ENCODE measurements at places on chromosomes 5 and 9.

GRCh38 chr5:140402258-140403074 lies 833 bp downstream of the ANKHD1 start:
- DNase-seq, result peak; percentile 67

DNA sequence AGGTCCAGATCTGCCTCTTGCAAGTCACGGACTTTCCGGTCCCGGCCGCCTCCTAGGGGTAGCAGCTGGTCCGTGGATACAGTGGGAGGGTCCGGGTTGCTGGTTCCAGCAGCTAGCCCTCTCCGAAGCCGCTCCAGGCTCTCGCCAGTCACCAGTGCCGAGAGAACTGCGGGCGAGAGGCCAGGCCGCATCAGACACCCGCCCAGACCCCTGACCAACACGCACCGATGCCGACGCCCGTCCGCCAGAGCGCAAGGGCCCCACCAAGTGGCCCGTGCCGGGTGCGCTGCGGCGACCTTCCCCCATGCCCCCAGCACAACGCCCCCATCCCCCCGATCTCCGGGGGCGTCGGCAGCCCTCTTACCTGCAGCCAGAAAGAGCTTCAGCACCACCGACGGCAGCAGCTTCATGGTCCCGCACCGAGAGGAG lies 470 bp downstream of the HBEGF start:
- no peak for DNase-seq

DNA sequence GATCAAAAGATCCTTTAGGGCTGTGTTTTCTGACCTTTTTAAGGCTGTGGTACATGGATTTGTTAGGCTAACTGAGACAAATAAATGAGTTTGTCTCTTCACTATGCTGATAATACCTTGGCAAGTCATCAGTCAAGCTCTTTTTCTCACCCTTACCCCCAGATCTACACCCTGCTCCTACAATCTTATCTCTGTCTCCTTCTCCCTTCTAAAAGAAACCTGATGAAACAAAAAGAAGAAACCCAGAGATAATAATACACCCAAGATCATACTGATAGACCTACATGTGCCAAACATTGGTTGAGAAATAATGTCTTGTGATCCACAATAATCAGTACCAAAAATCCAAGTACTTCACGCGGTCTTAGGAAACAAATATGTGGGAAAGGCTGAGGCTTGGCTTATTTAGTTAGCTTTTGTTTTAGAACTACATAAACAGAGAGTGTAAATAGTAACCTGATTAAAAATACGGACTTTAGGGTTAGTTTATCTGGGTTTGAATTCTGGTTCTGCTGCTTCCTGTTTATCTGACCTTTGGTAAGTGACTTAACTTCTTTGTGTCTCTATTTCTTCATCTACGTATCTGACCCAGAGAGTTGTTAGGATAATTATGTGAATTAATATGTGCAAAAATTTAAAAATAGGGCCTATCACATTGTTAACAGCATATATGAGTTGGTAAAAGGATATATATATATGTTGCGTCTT lies 24.8 kb upstream of the PDCD1LG2 start:
- DNase-seq, result no peak

GRCh38 chr5:61519728-61520277 lies 187.7 kb downstream of the ZSWIM6 start:
- DNase-seq, result no peak

DNA sequence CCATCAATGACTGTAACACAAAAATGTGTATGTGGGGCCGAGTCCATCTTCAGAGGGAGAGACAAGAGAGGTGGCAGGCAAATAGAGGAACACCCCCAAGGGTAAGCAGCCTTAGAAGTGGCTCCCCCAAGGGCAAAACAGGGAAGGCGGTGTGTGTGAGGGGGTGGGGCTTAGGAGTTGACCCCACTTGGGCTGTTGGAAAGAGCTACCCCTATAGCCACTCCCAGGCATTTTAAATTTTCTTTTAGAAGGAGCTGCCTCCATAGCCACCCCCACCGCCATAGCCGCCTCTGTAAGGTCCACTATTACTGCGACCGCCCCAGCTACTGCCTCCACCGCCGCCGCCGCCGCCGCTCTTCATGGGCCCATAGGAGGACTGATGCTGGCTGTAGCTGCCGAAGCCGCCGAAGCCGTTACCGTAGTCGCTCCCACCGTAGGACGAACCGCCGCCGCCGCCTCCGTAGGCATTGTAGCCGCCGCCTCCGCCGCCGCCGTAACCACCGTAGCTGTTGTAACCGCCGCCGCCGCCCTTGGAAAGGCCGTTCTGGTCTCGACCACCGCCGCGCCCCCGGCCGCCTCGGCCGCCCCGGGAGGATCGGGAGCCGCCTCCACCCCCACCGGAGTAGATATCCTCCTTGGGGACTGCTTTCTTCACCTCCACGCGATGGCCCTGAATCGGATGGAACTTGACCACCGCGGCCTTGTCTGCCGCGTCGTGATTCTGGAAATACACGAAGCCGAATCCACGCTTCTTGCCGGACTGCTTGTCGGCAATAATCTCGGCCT lies 1.1 kb downstream of the HNRNPA0 start:
- DNase-seq, result peak; percentile 60

DNA sequence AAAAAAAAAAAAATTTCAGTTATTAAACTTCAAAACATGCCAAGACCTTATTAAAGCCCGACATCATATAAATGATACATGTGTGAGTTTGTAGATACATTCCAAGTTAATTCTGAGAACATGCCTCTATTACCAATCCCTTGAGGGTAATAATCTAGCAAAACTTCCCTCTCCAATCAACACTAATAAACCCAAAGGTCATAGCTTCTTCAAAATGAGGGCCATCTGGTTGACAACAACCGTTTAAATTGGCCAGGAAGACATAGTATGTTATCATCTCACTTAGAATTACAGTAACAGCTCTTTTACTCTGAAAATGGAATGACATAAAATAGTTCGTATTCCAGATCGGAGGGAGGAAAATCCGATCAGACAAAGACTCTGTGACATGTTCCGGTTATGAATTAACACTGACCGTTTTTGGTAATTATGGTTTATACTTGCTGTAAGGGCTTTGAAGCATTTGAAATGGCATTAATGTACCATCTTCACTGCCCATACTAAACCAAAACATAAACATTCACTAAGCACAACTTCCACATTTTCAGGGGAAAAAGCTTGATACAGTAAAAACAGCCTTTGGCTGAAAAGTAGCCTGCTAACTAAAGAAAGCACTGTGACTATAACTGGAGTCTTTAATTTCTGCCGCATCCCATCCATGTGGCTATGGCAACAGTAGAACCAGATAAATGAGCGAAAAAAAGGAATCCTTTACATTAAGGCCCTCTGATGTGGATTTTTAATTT lies 50.3 kb downstream of the ANKH start:
- no peak for DNase-seq

- no peak for DNase-seq
Measured at GRCh38 chr9:15246708-15247107, 60.3 kb downstream of the TTC39B start.

GRCh38 chr5:78526049-78526525 lies 122.5 kb downstream of the LHFPL2 start:
- DNase-seq, result no peak

- DNase-seq, result no peak
Measured at GRCh38 chr9:36960575-36960955, 73.5 kb downstream of the PAX5 start.

DNA sequence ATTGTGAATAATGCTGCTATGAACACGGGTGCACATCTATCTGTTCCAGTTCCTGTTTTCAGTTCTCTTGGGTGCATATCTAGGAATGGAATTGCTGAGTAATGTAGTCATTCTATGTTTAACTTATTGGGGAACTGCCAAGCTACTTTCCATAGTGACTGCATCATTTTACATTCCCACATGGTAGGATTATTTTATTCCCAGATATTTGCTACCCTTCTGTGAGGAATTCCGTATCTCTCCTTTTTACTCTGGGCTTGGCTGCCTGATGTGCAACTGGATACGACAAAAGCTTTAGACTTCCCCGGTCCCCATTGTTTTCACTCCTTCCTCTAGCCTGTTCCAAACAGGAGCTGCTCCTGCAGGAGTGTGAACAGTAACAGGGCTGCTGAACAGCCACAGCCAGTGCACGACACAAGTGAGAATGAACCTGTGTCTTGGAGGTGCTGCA lies 7.2 kb downstream of the TAS2R1 start:
- no peak for DNase-seq

DNA sequence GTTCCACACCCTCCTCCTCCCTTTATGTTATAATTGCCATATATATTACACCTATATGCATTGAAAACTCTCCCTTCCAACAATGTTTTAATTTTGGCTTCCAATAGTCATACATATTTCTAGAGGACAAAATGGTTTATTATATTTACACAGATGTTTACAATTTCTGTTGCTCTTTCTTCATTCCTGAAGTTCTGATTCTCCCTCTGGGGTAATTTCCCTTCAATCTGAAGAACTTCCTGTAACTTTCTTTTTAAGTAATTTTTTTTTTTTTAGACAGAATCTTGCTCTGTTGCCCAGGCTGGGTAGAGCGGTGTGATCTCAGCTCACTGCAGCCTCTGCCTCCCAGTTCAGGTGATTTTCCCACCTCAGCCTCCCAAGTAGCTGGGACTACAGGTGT lies 173.0 kb upstream of the MAP1B start:
- no peak for DNase-seq

- peak; percentile 53 for DNase-seq
Measured at GRCh38 chr9:136512651-136513071, 29.8 kb upstream of the SEC16A start.

DNA sequence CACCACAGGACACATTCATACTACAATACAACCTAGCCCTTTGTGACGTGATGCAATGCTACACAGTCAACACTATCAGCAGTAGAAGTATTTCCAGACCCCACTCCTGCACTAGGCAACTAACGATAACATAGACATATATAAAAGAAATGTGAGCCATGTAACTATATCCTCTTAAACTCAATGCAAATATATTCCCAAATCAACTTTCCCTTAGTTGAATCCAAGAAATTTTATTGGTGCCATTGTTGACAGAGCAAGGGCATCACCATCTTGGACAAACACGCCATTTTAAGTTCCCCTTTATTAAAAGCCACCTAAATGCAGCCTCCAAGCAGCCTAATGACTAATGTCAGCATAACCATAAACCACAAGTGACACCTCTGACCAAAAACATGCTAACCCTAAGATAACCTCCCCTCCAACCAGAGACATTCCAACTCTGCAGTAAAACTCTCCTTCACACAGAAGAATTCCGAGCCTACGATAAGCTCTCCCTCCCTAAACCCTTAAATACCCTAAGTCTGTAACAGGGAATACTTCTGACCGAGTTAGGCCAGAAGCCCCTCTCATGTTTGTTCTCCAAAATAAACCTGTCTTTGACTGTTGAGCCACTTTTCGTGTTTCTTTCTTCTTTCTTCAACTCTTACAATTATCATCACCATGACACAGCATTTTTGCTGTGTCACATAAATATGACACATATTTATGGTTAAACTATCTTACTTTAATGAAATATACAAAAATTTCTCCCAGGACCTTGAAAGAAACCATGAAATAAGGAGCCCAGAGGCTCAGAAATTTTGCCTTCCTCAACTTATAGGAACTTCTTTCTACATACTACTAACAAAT lies 1497.8 kb downstream of the EFNA5 start:
- no peak for DNase-seq

DNA sequence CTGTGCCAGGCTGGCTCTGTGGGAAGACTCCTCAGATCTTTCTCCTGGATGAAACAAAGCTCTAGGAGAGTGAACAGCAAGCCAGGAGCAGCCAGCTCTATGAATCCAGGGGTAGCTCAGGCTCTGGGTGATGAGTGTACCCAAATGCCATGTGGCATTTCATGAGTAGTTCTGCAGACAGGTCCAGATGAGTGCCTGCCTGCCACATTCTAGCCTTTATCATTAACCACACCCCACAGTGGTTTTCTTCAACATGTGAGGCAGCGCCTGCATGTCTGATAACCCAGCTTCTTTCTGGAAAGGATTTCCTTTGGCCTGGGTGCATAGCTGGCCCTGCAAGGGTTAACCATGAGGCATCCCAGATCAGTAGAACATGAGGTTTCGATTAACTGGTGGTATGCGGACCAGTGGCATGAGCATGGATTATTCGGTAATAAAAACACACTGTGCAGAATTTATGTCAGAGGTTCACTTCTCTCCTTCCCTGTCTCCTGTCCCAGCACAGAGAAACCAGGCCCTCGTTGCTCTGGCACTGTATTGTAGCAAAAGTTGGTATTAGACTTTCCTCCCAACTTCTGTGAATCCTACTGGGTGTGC lies 381.9 kb upstream of the ZNF462 start:
- DNase-seq, result no peak

DNA sequence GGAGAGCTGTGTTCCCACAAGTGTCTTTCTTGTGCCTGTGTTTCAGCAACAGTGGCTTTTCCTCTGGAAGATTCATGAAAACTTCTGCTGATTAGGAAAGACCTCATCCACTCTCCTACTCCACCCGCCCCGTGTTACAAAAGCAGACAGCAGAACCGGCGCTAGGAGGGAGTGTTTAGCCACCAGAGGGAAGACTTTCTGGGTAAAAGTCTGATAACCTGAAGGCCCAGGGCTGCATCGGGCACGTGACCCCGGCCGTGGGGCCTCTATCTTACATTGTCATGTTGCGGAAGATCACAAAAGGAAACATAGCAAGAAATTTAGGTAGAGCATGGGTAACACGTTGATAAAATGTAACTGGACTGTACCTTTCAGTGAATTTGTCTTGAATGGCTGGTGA lies 32.0 kb upstream of the DMRT2 start:
- DNase-seq, result peak; percentile 29

GRCh38 chr5:54206580-54207229 lies 103.7 kb downstream of the ARL15 start:
- DNase-seq, result no peak

- DNase-seq, result peak; percentile 79
Measured at GRCh38 chr9:91711755-91712601, 238.1 kb downstream of the ROR2 start.

DNA sequence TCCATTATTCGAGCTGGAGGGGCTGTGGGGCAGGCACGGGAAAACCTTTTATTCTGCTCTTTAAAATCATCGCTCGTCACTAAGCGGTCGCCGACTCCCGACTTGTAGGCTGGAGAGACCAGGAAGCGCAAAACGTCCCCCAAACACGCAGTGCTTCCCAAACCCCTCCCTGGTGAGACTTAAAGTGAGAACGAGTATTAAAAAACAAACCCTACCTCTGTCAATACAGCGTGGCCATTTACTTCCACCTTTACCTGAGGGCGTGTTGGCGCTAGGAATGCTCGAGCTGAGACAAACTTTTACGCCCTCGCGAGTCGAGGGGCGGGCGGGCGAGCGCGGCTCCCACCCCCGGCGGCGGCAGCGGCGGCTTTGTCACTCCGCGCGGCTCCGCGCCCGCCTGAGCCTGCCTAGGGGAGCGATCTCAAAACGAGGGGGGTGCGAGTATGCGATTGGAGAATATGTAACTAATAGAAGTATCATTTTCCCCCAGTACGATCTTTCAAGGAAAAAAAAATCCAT lies at the start of gene NR2F1-AS1:
NR2F1-AS1 (minus strand) TSS at position 293 of the 519 bp plus-strand sequence.
- DNase-seq, result no peak

DNA sequence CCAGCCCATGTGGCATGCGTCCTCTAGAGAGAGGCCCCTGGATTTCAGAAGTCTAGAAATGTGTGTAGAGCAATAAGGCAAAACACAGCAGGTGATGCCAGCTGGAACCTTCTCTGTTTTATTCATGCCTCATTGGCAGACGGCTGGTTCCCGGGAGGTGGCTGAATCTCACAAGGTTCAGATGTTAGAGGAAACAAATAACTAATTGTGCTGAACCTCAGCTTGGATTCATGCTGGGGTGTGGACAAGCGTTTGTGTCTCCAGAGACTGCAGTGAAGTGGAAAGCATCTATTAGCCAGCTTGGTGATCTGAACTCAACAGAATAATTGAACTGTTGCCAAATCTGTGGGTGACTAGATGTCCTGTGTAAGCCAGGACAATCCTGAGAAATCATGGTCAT lies 131.1 kb upstream of the NR4A3 start:
- no peak for DNase-seq
